MM.1S (cell line): ENCODE measurements at places on chromosomes 7 and 10.

- DNase-seq: peak; percentile 38
Measured at GRCh38 chr7:66557214-66558200, 71.2 kb upstream of the KCTD7 start.

GRCh38 chr10:4391683-4392082 is 434.3 kb upstream of the AKR1E2 start:
- no peak for DNase-seq

- no peak for DNase-seq
Measured at GRCh38 chr10:107576746-107577145, 412.2 kb upstream of the SORCS1 start.

DNA sequence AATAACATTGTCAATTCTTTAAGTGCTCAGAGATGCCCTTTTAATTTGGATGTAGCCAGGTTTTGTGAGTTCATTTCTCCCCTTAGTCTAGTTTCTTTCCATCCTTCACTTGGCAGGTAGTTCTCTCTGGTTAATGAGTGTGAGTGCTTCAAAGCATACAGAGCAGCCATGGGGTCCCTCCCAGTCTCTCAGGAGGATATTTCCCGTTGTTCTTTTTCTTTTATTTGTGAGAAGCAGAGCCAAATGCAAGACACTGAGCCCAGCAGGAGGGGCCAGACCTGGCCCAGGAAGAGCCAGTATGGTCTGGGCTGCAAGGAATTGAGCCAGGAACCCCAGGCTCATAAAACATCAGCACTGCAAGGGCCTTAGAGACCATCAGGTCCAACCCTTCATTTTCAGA is 52.4 kb downstream of the PLCE1 start:
- DNase-seq: no peak

DNA sequence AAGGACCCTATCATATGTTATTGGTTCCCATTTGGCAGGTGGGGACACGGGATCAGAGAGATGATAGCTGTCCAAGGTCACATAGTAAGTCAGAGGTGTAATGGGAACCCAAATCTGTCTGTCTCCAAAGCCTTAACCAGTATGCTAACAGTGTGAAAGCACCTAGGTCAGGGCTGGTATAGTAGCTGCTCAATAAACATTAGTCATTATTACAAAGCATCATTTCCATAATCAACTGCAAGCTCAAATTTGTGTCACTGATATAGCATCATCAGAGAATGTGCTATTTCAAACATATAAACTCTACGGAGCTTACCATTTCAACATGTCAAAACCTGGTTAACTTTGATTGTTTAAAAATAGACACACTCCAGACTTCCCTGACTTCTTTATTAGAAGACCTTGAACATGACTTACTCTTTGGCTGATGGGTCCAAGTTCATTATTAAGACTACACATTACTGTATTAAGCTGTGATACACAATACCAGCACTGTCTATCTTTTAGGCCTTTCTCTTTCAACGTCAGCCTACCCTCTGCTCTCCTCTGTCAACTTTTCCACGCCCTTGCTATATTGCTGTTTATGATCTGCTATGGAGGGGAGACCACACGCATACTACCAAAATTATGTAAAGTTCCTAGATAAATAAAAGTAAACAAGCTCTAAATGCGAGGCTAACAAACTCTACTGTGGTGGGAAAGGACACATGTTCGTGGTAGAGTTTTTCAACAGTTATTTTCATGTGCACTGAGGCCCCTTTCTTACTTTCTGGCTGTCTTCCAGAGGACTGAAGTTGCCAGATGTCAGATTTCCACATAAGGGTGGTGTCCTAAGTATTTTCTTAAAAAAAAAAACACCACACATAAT is 33.6 kb downstream of the DNMBP start:
- DNase-seq: no peak

DNA sequence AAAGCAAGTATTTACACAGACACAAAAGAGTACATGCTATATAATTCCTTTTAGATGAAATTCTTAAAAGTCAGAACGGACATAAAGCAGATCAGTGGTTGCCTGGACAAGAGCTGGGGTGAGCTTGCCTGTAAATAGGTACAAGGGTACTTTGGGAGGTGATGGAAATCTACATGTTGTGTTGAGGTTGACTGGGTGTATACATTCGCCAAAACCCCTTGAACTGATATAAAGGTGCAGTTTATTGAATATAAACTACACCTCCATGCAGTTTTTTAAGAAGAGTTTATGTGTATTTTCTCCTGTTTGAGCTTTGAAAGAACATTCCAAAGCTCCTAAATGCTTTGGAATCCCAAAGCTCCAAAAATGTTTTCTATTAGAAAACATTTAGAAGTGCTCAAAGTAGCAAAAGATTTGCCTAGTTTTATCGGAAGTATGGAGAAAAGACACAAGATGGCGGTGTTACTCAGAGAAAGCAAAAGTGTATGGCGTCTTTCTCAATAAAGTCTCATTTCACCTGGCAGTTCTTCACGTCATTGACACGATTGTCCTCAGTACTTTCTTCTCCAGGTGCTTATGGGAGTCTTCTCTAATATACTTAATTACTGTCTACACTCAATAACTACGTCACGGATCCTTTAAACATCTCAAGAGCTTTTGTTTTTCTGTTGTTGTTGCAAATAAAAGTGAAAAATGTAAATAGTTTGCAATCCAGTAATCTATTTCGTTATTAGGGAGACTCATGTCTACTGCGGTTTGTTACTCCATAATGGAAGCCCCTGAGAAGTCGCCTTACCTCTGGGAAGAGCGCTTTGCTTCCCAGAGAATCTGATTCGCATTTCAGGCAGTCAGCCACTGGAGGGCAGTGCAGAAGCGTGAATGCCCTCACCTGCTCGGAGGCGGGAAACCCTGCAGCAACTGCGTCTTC is 14.7 kb upstream of the SEC61G start:
- DNase-seq: peak; percentile 79

DNA sequence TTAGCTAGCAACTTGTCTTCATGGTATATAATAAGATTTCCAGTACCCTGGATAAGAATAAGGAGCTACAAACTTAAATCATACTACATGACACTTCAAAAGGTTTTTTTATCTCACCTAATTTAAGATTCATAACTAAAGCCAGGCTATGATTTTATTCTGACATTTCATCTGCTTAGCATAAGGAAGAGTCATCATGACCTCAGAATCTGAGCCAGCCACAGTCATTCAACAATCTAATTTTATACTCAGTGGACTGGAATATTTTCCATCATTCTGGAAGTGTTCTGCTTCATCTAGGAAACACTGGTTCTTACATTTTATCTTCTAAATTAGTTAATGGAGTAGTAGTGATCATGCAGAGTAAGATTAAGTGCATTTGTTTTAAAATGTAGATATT is 102.1 kb upstream of the KCND2 start:
- no peak for DNase-seq

GRCh38 chr7:158520825-158521224 is 66.8 kb downstream of the PTPRN2 start:
- DNase-seq: no peak

GRCh38 chr10:44906486-44906885 is 4.7 kb upstream of the TMEM72 start:
- DNase-seq: no peak
